H1 (cell line): ENCODE measurements at places on chromosomes 6 and 20. TPM values are rescaled to one million over a fixed set of nuclear protein-coding genes. Genes with fewer than 3 reads are reported as not detected.

The SAMD3 gene
- total RNA-seq = 1.9 and 3.5 TPM in 2 replicates

- H3K27me3 ChIP-seq = no peaks in the 10 kb centered on the region
- no peaks in the 10 kb centered on the region for H3K36me3 ChIP-seq
- no peak for DNase-seq
- no peak overlapping the region for H3K27ac ChIP-seq
Measured at GRCh38 chr6:44081753-44082152, 45.5 kb downstream of the MRPL14 start.

DNA sequence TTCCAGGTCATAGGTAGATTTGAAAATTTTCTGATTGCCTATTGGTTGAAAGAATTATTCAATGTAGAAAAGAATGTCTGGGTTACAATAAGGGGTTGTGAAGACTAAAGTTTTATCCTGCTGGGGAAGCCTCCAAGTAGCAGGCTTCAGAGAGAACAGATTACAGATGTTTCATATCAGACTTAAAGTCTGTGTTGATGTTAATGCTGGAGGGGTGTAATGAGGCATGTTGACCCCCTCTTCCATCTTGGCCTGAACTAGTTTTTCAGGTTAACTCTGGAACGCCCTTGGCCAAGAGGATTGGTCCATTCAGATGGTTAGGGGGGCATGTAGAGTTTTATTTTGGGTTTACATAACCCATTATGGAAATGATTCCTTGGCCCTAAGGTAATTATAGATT lies 356.2 kb downstream of the UTRN start:
- peaks cover 14% of the 10 kb centered on the region for H3K4me1 ChIP-seq
- no peak overlapping the region for H3K27ac ChIP-seq
- DNase-seq = no peak
- H3K36me3 ChIP-seq = no peaks in the 10 kb centered on the region

DNA sequence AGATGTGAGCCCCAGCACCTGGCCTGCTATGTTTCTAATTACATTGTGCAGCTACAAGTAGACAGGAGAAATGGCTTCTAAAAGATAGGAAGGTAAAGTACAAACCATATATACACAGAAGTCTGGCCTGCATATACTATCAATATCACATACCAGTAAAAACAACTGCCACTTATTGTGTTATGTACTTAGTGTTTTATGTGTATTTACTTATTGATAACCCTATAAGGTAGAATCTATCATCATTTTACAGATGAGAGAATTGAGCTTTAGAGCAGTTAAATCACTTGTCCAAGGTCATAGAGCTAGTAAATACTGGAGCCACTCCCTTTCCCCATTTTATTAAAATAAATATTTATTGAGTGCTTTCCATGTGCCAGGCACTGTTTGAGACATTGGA lies 102.4 kb upstream of the PRDM1 start:
- DNase-seq = no peak
- no peaks in the 10 kb centered on the region for H3K4me1 ChIP-seq
- peaks cover 64% of the 10 kb centered on the region for H3K27me3 ChIP-seq
- no peak overlapping the region for H3K4me3 ChIP-seq

- H3K4me1 ChIP-seq = no peaks in the 10 kb centered on the region
- no peak overlapping the region for H3K4me3 ChIP-seq
- H3K27ac ChIP-seq = no peak overlapping the region
- no peak for DNase-seq
- H3K36me3 ChIP-seq = no peaks in the 10 kb centered on the region
- no peaks in the 10 kb centered on the region for H3K27me3 ChIP-seq
Measured at GRCh38 chr6:151233731-151234130, 6.0 kb upstream of the AKAP12 start.

- 0 out of 2 replicates have a peak, but pooled peaks cover under 1% of the 10 kb centered on the region for H3K4me1 ChIP-seq
- no peaks in the 10 kb centered on the region for H3K27me3 ChIP-seq
- H3K27ac ChIP-seq = no peak overlapping the region
- no peak overlapping the region for H3K4me3 ChIP-seq
Measured at GRCh38 chr6:26514984-26515383, 14.9 kb downstream of the BTN1A1 start.

- H3K27me3 ChIP-seq = no peaks in the 10 kb centered on the region
- H3K27ac ChIP-seq = no peak overlapping the region
- no peak for DNase-seq
- H3K4me3 ChIP-seq = no peak overlapping the region
- H3K36me3 ChIP-seq = no peaks in the 10 kb centered on the region
Measured at GRCh38 chr6:68226460-68226859, 408.6 kb upstream of the ADGRB3 start.

DNA sequence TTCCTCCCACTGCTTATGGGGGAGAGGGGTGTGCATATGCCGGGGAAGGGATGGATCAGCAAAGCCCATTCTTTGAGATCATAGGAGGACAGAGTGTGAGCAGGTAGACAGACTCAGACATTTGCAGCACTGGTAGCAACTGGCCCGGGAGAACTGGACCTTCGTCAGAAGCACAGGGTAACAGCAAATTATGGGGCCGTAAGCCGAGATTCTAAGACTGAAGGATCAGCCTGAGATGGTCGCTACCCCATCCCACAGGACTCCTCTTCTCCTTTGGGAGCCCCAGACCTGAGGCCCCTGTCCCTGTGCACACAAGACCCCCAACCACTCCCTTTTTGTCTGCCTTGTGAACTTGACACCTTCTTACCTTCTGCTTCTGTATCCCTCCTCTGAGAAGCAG lies 106.5 kb downstream of the TOX2 start:
- peaks cover 11% of the 10 kb centered on the region; the same call in 1 of the 2 replicates for H3K4me1 ChIP-seq
- no peak for DNase-seq
- H3K36me3 ChIP-seq = no peaks in the 10 kb centered on the region
- no peak overlapping the region for H3K4me3 ChIP-seq
- H3K27ac ChIP-seq = no peak overlapping the region
- no peaks in the 10 kb centered on the region for H3K27me3 ChIP-seq
